ENCODE measurements at places on chromosomes 7 and 10.

- DNase-seq, result no peak
Observed at GRCh38 chr10:120490288-120490687, 33.3 kb downstream of the PLPP4 start.

GRCh38 chr10:34651416-34652195 lies 163.5 kb downstream of the PARD3 start:
- no peak for DNase-seq

DNA sequence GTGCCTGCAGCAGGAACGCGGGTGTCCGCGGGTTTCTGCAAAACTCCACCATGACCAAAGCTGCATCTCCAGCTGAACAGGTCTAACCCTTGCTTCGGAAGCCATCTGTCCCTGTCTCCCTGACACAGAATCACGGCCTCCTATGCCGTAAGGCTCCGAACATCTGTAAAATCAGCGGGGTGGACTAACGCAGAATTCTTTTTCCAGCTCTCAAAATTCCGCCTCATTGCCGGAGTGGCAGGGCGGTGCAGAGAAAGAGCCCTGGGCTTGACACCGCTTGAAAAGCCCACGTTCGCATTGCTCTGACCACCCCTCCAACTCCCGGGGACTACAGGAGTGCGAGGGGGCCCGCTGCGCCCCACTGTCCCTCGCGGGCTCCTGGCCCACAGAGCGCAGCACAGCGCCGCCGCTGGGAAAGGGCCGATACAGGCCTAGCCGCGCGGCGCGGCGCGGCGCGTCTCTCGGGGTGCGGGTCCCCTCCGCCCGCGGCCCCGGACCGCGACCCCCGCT lies 409 bp downstream of the DNMBP start:
- no peak for DNase-seq

DNA sequence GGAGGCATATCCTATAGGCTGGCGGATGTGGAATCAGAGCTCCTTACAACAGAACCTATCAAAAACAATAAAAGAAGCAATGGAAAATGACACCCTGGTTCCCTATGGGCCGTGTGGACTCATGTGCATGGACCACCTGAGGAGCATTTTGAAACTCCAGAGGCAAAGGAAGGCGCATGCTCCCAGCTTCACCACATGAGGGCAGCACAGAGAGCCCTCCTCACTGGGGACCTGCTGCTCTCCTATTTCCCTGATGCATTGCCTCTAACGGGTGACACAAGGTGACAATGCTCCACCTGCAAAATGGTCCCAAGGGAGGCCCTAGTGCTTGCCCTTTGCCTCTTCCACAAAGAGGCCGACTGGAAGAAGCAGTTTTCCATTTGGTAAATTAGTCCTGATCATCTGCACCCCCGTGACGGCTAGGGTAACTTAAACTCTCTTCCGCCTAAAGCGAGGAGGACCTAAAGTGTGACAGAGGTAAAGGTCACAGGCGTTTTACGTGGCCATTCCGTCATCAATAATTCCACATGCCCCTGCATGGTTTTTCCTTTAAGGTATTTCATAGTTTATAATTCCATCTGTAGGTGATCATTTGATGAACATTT lies 67.7 kb downstream of the GPAM start:
- peak; percentile 34 for DNase-seq

- no peak for DNase-seq
Observed at GRCh38 chr7:121961089-121961867, 88.3 kb downstream of the PTPRZ1 start.

GRCh38 chr10:109945473-109946177 lies 22.3 kb upstream of the XPNPEP1 start:
- DNase-seq, result no peak

GRCh38 chr10:80485076-80485945 lies 31.2 kb downstream of the TSPAN14 start:
- no peak for DNase-seq

- DNase-seq, result no peak
Observed at GRCh38 chr10:128050121-128050516, 76.1 kb downstream of the MKI67 start.

DNA sequence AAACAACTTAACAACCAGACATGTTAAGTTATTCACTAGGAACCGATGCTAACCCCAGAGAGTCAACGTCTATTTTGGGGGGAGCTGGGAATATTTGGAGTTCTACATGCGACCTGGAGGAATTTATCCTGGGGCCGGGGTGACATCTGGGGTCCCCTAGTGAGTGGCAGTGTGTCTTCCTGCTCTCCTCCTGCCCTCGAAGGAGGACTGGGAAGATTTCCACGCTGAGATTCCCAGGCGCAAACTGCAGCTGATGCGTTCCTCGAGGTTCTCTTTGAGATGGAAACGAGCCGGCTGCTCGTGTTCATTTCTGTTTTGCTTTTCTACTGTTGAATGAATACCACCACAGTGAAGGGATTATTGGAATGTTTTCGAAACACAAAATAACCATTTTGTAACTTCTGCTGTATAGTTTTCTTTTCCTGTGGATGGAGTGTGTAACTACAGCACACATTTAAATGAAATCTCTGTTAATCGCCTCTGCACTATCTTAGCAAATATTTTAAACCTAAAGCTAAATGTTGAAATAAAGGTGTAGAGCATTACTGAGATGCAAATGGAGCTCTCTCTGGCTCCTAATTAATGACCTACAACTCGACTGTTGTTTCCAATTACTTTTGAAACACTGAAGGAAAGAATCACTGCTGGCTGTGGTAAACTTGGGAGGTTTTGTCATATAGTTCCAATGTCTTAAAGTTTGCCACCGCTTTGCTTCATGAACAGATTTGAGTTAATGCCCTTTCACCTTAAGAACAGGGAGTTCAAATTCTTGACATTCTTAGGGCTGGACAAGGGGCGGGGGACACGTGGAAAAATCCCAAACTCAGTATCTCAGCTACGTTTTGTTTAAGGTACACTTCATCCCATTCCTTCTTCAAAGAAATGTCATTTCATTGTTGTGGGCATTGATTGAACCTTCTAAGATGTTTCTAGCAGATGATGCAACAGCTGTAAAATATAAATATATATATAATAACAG lies 21.1 kb downstream of the GATA3 start:
- DNase-seq, result no peak

GRCh38 chr10:62147425-62147824 lies 121.2 kb downstream of the RTKN2 start:
- no peak for DNase-seq

DNA sequence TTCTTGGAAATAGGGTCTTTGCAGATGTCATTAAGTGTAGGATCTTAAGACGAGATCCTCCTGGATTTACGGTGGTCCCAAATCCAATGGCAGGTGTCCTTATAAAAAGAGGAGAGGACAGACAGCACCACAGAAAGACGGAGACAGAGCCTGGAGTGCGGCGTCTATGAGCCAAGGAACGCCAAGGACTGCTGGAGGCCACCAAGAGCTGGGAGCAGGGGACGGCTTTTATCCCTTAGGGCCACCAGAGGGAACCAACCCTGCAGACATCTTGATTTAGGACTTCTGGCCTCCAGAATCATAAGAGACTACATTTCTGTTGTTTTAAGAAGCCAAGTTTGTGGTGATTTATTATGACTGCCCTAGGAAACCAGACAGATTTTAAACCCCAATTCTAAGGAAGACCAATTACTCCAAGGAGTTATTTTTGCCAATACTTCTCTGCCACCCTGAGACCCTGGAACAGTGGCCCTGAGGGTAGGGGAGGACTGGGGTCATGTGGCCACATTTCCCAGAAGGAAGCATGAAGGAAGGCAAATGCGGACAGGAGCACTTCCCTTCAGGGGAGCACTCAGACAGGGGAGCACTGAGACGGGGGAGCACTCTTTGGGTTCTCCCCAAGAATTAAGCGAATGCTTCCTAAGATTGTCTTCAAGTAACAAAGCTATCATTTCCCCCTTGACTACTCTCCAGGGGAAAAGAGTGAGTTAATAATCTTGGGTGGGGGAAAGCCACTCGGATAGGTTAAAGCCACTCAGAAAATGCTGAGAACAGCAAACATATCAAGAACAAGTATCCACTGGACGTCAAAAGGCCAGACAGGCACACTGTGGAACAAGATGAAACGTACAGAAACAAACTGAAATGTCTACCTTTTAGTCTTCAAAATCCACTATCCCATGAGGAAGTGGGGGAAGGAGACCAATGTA lies 67.5 kb downstream of the CHST15 start:
- DNase-seq, result no peak

DNA sequence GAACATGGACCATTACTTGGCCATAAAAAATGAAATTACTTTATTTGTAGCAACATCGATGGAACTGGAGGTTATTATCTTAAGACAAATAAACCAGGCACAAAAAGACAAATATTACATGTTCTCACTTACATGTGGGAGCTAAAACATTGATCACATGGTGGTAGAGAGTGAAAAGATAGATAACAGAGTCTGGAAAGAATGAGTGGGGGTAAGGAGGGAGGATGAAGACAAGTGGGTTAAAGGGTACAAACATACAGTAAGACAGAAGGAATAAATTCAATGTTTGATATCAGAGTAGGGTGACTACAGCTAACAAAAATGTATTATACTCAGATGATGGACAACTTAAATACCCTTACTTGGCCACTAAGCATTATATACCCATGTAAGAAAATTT lies 100.0 kb upstream of the WNT16 start:
- DNase-seq, result no peak

GRCh38 chr10:79146611-79147130 lies 77.9 kb downstream of the ZMIZ1 start:
- DNase-seq, result peak; percentile 9

GRCh38 chr7:150790416-150791075 lies 9.6 kb downstream of the TMEM176B start:
- DNase-seq, result no peak

DNA sequence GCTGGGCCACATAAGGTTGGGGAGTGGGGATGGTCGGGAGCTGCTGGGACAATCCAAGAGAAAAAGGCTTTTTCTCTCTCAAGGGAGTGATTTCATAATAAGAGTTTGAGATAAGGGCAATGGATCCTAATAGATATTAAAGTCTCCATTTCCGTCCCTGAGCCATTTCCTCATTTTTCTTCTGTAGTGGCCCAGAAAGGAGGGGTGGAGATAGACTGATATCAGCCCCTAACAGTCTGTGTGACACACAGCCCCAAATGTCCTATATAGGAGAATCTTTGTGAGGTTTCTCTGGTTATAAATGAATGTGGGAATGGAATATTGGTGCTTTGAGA lies 35.2 kb downstream of the PRSS2 start:
- DNase-seq, result no peak

DNA sequence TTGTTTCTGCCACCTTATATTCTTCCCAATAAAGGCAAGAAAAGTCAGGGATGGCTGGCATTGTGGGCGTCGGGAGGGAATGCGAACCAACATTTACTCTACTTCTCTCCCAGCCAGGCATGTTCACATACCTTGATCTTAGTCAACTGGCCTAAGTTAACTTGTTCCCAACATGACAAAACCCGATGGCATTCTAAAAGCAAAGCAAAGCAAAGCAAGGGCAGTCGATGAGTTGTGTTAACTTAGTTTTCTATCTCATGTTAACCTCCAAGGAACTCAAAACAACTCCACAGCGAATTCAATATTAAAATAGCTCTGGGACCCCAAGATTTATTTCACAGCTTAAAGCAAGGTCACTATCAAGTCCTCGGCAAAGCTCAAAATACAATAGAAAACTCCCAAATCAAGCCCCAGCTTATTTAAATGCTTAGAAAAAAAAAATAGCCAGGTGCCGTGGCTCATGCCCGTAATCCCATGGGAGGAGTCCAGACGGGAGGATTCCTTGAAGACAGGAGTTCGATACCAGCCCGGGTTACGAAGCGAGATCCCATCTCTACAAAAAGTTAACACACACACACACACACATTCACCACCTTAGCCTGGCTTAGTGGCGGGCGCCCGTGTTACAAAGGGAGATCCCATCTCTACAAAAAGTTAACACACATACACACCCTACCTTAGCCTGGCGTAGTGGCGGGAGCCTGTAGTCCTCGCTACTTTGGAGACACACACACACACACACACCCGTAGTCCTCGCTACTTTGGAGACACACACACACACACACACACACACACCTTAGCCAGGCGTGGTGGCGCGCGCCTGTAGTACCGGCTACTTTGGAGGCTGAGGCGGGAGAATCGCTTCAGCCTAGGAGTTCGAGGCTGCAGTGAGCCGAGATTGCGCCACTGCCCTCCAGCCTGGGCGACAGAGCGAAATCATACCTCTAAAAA lies 901 bp upstream of the CCNY start:
- peak; percentile 27 for DNase-seq

GRCh38 chr7:122886357-122887081 lies at the start of gene CADPS2:
Gene CADPS2, minus strand, starts transcription at chr7:122886460. Its CDS starts 123 bp downstream, at chr7:122886337.
- no peak for DNase-seq

GRCh38 chr7:47291461-47292081 lies 290.3 kb downstream of the TNS3 start:
- no peak for DNase-seq

DNA sequence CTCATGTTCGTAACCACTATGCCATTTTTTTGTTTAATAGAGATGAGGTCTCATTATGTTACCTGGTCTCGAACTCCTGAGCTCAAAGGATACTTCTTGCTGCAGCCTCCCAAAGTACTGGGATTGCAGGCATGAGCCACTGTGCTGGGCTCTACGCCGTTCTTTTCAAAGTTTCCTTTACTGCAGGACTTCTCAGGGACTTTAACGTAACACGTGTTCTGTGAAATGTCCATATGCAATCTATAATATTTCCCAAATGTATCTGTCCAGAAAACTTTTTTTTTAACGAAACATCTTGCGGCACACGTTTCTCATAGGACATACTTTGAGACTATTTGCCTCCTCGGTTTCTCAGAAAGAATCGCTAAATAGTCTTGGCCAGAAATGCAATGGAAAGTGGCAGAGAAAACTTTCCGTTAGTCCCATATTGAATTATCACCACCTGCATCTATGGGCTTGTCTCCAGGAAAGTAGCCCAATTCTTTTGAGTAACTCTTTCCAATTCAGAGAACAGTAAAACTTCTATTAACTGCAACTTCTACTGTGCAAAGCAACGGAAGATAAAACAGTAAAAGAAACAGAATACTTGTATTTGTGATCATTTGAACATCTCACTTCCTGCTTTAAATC lies 96.3 kb downstream of the ELMO1 start:
- DNase-seq, result no peak

DNA sequence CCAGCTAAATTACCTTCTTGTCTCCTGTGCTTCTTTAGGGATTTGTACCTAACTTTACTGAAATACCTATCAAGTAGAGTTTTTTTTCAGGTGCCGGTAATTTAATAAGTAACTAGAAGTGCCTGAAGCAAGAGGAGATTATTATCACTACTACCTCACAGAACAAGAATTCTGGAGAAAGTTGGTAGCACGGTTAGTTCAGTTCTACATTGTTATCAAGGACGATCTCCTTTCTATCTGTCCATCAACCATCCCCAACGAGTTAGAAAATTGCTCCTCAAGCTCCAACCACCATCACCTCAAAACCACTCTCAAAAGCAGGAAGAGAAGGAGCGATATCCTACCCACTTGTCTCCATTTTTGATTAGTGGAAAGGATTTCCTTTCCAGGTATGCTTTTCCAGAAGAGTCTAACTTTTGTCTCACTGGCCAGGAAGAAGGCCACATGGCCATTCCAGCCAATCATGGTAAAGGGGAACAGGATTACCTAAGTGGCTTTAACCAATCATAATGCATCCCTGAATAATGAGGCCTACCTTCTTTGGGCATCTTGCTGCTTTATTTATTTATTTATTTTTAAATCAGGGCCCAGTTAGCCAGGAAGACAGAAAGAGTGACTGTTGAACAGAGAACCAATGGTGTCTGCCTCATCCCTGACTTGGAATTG lies 265.2 kb downstream of the SNX13 start:
- DNase-seq, result no peak

GRCh38 chr10:20185116-20185515 lies 368.9 kb downstream of the PLXDC2 start:
- DNase-seq, result no peak

GRCh38 chr7:80529362-80529761 lies 17.5 kb upstream of the GNAT3 start:
- no peak for DNase-seq

- DNase-seq, result no peak
Observed at GRCh38 chr7:53351681-53352080, 316.2 kb downstream of the POM121L12 start.
